ENCODE measurements at places on chromosomes 7 and 10. TPM values are rescaled to one million over a fixed set of nuclear protein-coding genes. Genes with fewer than 3 reads are reported as not detected.

The ACHE gene
- 2.1 TPM for total RNA-seq

The OAT gene
- 73.7 TPM for total RNA-seq

The MRLN gene
- not detected for total RNA-seq

The HOXA4 gene
- 1.7 TPM for total RNA-seq

The MGAM2 gene
- total RNA-seq: not detected

The LIPJ gene
- total RNA-seq: not detected

The PHYHIPL gene
- total RNA-seq: 0.36 TPM

The SOSTDC1 gene
- total RNA-seq: not detected
